Karpas-422 (cell line): ENCODE measurements at places on chromosomes 11 and 22.

GRCh38 chr22:47601666-47602065 lies 839.2 kb downstream of the TBC1D22A start:
- H3K4me3 ChIP-seq: no peak overlapping the region
- H3K4me1 ChIP-seq: no peaks in the 10 kb centered on the region
- no peaks in the 10 kb centered on the region for H3K36me3 ChIP-seq

DNA sequence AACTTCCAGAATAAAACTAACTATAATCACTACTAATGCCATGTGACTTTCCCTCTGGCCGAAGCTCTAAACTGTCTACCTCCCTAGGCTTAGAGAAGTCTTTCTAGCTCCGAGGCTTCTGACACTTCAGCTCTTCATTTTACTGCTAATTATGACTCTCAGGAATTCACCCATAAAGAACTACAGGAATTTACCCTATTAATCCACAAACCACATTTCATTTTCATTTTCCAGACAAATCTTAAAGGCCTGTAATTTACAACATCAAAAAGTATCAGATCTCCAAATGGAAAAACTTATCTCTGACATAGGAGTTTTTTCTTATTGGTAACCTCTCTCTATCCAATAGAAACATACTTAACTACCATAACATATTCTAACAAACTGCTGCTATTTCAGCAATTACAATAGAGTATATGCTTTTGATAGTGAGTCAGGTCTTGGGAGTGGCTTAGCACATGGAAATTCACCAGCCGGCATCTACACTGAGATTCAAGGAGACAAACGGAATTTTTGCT lies 33.4 kb downstream of the MRTFA start:
- peaks cover 31% of the 10 kb centered on the region for H3K4me1 ChIP-seq
- peak overlapping the region; percentile 2; the same call in 1 of the 2 replicates for H3K27ac ChIP-seq
- DNase-seq: no peak
- no peaks in the 10 kb centered on the region for H3K27me3 ChIP-seq
- no peaks in the 10 kb centered on the region for H3K36me3 ChIP-seq
- no peak overlapping the region for H3K4me3 ChIP-seq

DNA sequence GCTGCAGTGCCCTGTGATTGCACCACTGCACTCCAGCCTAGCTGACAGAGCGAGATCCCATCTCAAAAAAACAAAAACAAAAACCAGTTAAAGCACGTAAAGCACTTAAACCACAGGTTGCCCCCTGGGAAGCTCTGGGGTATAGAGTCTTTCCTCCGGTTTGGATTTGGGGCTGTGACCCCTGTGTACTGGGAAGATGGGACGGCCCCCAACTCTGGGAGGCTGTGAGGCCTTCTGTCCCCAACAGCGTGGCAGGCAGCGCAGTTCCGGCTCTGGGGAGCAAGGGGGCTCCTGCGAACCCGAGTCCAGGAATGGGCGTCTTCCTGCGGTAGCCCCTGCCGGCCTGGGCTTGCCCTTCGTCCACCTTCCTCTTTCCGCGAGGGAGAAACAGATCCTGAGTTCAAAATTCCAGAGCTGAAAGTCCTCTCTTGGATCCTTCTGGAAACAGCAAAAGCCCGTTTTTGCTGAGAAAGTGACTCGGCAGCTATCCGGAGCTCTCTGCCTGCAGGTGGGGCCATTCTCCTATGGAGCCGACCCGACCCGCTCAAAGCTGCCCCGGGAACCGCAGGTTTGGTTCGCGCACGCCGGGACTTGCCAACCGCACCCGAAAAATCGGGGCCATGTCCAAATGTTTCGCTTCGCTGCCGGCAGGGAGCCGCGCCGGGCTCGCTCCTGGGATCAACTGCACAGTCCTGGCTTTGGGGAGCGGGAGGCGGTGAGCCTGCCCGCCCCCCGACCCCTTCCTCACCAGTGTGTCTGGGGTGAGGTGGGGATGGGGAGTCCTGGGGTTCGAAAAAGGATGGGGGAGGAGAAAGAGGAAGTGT lies 36.3 kb upstream of the POLA2 start:
- no peaks in the 10 kb centered on the region for H3K27me3 ChIP-seq
- DNase-seq: peak; percentile 80
- H3K4me3 ChIP-seq: peak overlapping the region; percentile 60
- peaks cover 18% of the 10 kb centered on the region for H3K4me1 ChIP-seq
- no peaks in the 10 kb centered on the region for H3K36me3 ChIP-seq
- peak overlapping the region; percentile 19; the same call in 1 of the 2 replicates for H3K27ac ChIP-seq

DNA sequence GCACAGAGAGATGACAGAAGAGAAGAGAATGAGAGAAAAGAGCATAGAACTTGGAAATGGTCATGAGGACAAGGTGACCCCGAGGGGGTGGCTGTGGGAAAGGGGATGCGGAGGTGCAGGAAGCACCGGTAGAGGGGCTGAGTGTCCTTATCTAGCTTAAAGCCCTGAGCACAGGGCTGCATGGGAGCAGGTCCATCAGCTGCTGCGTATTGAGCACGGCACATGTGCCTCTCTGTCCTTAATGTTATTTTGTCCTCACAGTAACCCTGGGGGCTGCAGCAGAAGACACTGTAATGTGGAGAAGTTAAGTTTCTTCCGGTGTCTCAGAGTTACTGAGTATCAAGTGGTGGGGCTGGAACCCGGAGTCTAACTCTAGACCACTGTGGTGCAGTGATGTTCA lies 94.4 kb upstream of the OR4B1 start:
- no peak for DNase-seq
- no peaks in the 10 kb centered on the region for H3K27me3 ChIP-seq
- no peaks in the 10 kb centered on the region for H3K4me1 ChIP-seq
- H3K27ac ChIP-seq: no peak overlapping the region
- peaks cover 81% of the 10 kb centered on the region for H3K36me3 ChIP-seq

- no peaks in the 10 kb centered on the region for H3K36me3 ChIP-seq
- H3K4me3 ChIP-seq: no peak overlapping the region
- no peaks in the 10 kb centered on the region for H3K27me3 ChIP-seq
- no peak overlapping the region for H3K27ac ChIP-seq
These were observed 6.2 kb upstream of the LDLRAD3 start for GRCh38 chr11:35937700-35938099.

GRCh38 chr11:12529793-12530192 lies 144.4 kb upstream of the TEAD1 start:
- no peak overlapping the region for H3K27ac ChIP-seq
- H3K4me1 ChIP-seq: no peaks in the 10 kb centered on the region
- H3K4me3 ChIP-seq: no peak overlapping the region
- no peaks in the 10 kb centered on the region for H3K27me3 ChIP-seq
- H3K36me3 ChIP-seq: no peaks in the 10 kb centered on the region

- DNase-seq: no peak
- H3K27ac ChIP-seq: no peak overlapping the region
- no peak overlapping the region for H3K4me3 ChIP-seq
- no peaks in the 10 kb centered on the region for H3K27me3 ChIP-seq
These were observed 333.9 kb upstream of the KIRREL3 start for GRCh38 chr11:127334466-127334865.

DNA sequence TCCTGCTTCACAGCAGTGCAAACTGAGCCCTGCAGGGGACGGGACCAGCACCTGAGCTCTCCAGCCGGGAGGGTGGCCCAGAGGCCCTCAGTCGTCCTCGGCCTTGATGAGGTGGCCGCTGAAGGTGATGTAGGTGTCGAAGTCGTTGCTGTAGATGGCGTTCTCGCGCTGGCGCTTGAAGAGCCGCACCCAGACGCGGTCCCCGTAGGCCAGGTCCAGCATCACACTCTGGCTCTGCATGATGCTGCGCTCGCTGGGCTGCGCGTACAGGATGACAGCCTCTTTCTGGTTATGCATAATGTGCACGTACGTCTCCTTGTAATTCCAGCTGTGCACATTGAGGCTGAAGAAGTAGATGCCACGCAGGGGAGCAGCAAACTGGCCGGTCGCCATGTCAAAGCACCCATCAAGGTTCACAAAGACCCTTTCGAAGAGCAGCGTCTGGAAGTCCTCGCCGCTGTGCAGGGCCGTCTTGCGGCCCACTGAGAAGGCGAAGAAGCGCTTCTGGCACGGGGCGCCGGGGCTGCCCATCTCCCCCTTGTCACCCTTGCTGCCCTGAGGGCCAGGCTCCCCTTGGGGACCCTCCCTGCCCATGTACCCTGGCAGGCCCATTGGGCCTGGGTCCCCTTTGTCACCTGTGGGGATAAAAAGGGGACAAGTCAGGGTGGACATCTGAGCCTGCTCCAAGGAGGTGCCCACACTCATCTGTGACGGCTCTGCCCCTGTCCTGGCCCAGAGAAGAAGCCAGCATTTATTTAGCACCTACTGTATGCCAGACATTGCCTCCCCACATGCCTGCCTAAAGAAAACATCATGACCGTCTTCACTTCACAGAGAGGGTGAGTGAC lies 5.7 kb downstream of the C1QTNF6 start:
- H3K27ac ChIP-seq: no peak overlapping the region
- no peaks in the 10 kb centered on the region for H3K36me3 ChIP-seq
- no peak for DNase-seq
- no peak overlapping the region for H3K4me3 ChIP-seq
- no peaks in the 10 kb centered on the region for H3K4me1 ChIP-seq
- H3K27me3 ChIP-seq: no peaks in the 10 kb centered on the region

DNA sequence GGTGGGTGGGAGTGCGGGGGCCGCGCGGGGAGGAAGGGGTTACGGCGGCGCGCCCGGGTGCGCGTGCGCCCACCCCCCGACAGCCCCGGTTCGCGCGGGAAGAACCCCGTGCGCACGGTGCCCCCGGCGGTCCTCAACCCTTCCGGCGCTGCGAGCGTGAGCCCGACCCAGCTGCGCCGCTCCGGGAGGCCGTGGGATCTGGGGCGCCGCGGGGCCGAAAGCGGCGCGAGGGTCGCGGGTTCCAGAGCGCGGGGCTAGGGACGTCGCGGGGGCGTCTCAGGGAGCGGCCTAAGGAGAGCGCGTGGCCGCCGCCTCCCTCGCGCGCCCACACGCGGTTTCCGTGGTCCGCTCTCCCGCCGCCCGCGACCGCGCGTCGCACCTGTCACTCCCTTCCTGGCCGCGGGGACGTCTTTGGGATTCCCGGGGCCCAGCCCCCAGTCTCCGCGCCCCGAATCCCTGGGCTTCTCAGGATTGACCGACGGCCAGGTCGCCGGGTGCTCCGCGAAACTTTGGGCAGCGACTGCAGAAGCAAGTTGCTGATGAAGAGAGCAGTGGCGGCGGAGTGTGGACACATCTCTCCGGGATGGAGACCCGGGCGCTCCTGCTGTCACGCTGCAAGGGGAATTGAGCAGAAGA lies 582 bp downstream of the SREBF2 start:
- H3K27ac ChIP-seq: peak overlapping the region; percentile 91
- H3K4me1 ChIP-seq: peaks cover 41% of the 10 kb centered on the region

- H3K4me3 ChIP-seq: no peak overlapping the region
- no peak for DNase-seq
- H3K27ac ChIP-seq: no peak overlapping the region
- H3K36me3 ChIP-seq: no peaks in the 10 kb centered on the region
- H3K4me1 ChIP-seq: no peaks in the 10 kb centered on the region
- H3K27me3 ChIP-seq: no peaks in the 10 kb centered on the region
These were observed 30.6 kb upstream of the PIK3C2A start for GRCh38 chr11:17238377-17238776.

- H3K27ac ChIP-seq: no peak overlapping the region
- no peak overlapping the region; the same call in 1 of the 2 replicates for H3K4me3 ChIP-seq
- H3K4me1 ChIP-seq: no peaks in the 10 kb centered on the region
- peak; percentile 49 for DNase-seq
- H3K27me3 ChIP-seq: no peaks in the 10 kb centered on the region
These were observed 751.2 kb downstream of the JRKL start for GRCh38 chr11:97140885-97141494.
